Kidney (tissue), 22 donors: ENCODE measurements at places on chromosomes 6 and 20. TPM values are rescaled to one million over a fixed set of nuclear protein-coding genes. Genes with fewer than 3 reads are reported as not detected.

GRCh38 chr6:168047841-168048723 lies 30.9 kb downstream of the FRMD1 start:
- DNase-seq: no peak

- DNase-seq: no peak
Measured at GRCh38 chr6:139588076-139588639, 213.7 kb upstream of the CITED2 start.

DNA sequence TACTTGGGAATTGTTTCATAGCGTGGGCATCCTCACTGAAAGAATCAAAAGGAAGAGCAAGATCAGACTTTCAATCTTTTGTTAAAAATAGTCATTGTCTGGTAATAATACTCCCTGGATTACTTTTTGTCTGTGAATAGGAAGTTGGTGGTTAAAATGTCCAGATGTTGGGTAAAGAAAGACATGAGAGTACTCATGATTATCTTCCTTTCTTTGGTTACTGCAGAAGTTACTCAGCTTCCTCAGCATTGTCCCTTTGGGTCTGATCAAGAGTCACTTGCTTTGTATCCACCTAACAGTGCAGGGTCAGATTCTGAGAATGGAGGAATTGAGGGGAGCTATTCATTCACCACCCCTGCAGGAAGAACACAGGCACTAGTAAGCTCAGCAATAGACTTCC lies 54.6 kb downstream of the RIN2 start:
- no peak for DNase-seq

DNA sequence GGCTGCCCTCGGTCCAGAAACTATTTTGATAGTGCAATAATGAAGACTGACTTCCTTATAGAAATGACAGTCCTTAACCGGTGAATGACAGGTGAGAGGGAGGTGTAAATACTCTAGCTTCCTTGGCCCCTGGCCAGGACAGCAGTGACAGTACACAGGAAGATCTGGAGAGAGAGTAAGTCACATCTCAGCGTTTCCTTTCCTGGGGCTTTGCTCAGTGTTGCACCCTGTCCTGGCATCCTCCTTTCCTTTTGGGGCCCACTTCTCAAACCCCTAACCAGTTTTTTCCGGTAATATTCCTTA lies 336.9 kb downstream of the CD83 start:
- DNase-seq: no peak

- DNase-seq: no peak
Measured at GRCh38 chr20:57849521-57850215, 139.9 kb upstream of the PMEPA1 start.

DNA sequence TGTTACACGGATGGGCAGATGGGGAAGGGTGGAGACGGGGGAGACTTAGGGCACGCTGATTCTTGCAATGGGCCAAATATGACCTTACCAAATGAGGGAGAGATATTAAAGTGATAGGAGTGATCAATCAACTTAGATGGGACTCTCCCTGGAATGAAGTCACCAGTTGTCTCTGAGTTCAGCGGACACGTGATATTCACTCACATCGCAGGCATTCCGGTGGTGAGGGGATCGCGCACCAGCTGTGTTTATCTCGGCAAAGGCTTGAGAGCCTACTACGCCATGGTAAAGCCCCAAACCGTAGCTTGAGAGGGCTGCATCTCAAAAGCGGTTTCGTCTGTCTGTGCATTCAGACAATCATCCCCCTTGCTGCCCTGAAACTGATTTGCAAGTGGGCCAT lies 5.5 kb downstream of the BMP7 start:
- DNase-seq: no peak

- DNase-seq: no peak
Measured at GRCh38 chr20:49765846-49766541, 46.6 kb upstream of the SLC9A8 start.

- DNase-seq: no peak
Measured at GRCh38 chr6:170444811-170445211, 108.3 kb downstream of the PSMB1 start.

GRCh38 chr6:26403893-26404292 lies 1.8 kb downstream of the BTN3A1 start:
- DNase-seq: no peak

Gene ID1
- polyA plus RNA-seq: 293 TPM
